ENCODE measurements at places on chromosomes 5 and 9.

GRCh38 chr5:64207978-64208377 lies 42.3 kb downstream of the RNF180 start:
- DNase-seq, result no peak

- DNase-seq, result no peak
Measured at GRCh38 chr5:126896170-126896702, 119.3 kb downstream of the LMNB1 start.

DNA sequence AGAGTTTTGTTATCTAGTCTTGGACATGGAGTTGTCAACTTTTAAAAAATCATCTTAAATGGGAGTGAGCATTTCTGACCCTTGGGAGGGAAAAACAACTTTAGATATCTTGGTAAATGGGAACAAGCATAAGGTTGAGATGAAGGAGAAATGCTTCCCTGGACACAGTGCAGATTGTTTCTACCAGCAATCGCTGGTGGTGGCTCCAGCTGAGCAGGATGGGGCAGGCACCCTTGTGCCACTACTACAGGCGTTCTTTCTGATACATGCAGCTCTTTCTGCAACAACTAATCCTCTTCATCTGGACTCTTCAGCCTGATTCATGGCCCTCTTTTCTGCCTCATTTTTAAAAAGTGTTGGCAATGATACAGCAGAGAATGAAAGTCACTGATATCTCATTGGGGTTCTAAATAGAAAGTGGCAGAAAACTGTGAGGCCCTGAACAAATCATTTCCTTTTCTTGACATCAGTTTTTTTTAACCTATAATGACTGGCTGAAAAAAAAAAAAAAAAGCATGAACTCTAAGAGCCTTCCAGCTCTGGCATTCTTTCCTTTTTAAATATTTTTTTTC lies 409.4 kb upstream of the PTGER4 start:
- no peak for DNase-seq

GRCh38 chr5:58932057-58932612 lies 349.3 kb downstream of the RAB3C start:
- no peak for DNase-seq

DNA sequence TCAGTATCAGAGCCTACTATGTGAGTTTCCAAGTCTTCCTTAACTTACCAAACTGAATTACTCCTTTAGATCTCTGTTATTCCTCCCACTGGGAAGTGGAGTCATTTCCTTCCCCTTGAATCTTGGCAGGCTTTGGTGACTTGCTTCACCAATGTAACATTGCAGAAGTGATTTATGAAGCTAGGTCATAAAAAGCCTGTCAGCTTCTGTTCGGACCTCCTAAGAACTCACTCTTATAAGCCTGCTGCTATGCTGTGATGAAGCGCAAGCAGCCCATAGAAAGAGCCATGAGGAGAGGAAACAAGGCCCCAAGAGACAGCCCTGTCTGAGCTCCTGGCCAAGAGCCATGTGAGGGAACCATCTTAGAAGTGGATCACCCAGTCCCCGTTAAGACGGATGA lies 14.2 kb upstream of the FOXB2 start:
- no peak for DNase-seq

DNA sequence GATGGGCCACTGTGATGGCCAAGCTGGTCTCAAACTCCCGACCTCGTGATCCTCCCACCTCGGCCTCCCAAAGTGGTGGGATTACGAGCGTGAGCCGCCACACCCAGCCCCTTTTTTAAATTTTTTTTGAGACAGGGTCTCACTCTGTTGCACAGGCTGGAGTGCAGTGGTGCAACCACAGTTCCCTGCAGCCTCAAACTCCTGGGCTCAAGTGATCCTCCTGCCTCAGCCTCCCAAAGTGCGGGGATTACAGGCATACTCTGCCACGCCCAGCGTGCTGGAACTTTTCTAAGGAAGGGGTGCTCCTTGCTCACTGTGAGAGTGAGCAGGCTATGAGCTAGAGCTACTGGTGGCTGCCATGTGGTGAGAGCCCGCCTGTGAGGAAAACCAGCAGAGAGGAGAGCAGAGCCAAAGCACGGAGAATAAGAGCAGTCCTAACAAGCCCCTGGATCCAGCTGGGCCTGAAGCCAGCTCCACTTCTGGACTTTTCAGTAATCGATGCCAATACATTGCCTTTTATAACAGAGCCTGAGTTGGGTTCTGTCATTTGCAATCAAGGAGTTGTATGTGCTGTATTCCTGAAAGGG lies 75.5 kb upstream of the UNC5A start:
- DNase-seq, result no peak

GRCh38 chr5:109394806-109395205 lies 15.0 kb downstream of the PJA2 start:
- DNase-seq, result no peak

DNA sequence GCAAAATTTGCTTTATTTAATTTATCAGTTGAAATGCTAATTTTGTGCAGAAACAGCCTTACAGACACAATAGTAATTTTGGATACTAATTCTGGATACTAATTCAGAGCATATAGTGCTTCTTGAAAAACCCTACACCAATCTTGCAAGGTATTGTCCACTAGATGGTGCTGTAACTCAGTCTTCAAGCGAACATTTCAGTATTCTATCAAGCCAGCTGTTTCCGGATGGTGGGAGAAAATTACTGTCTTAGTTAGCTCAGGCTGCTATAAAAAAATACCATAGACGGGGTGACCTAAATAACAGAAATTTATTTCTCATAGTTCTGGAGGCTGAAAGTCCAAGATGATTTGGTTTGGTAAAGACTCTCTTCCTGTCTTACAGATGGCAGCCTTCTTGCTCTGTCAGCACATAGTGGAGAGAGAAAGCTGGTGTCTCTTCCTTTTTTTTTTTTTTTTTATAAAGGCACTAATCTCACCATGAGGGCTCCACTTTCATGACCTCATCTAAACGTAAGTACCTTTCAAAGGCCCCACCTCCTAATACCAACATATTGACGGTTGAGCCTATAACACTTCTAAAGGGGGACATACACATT lies 1306.5 kb upstream of the CDH9 start:
- no peak for DNase-seq

DNA sequence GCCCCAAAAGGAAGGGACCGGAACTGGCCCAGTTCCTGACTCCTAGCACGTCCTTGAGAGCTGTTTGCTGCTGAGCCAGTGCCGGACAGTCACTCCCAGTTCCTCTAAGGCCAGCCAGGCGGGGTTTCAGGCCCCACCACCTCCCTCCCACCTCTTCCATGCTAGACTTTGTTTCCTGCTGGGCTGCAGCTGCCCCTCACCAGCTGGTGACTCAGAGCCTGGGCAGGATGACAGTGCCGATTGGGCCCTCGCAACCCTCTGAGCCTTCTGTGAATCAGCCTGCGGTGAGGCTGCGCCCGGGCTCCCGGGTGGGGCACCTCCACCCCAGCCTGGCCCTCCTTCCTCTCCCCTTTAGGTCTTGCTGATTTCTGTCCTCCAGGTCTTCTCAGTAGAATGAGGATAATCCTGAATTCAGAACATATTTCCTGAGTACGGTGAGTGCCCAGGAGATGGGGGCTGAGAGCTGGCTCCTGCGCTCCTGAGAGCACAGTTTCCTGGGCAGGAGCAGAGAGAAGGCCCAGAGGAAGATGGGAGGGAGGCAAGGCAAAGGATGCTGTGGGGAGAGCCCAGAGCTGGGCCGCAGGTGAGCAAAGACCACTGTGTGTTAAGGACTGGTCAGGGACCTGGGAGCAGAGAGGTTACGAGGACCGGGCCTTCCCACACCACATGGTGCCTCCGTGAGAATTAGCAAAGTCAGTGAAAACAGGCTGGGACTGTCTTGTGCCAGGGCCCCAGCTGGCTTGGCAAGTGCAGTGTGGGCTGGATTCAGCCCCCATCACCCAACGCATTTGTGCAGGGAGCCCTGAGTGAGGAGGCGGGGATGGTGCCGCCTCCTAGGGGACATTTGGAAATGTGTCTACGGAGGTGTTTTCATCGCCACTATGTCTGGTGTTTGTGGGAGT lies 32.9 kb upstream of the STXBP1 start:
- peak; percentile 79 for DNase-seq

DNA sequence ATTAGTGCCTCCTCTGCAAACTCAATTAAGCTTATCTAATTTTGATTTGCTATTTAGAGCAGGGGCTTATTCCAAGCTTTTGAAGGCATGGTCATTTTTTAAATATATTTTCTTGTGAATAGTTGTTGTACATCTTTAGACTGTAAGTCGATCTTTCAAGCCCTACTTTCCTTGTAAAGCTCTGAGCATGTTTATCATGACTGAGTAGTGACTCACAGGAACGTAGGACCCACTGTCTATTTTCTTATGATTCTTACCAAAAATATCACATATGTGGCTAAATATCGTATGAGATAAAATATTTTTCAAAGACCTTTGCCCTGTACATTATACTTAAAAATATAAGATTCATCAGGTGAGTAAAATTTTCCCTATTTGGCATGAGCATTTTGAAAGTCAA lies 440.4 kb upstream of the GRIN3A start:
- no peak for DNase-seq

- no peak for DNase-seq
Measured at GRCh38 chr5:115192098-115192497, 22.4 kb upstream of the TRIM36 start.

- DNase-seq, result no peak
Measured at GRCh38 chr5:151718153-151718552, 31.4 kb upstream of the SPARC start.

DNA sequence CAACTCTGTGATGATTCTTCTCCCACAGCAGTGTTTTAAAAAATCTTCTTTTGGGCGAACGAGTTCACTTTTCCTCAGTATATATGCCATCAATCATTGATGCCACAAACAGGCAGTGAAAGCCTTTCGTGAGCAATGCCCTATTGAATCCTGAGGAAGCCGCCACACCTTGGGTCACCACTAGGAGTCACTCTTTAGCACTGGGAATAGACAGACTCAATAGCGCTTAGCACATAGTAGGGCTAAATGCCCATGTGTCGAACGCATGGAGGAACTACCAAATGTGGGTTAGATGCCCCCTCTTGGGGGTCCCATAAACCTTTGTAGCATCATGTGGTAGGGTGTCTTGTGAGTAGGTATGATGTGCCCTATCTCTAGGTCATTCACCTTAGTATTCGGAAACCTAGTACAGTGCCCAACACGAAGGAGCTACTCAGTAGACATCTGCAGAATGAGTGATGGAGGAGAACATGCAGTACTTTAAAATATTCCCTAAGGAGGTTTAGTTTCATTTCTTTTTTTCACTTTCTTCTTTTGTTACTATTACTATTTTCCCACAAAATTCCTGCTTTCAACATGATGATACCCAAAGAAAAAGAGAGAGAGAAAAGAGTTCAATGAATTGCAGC lies 603.7 kb downstream of the BNC2 start:
- no peak for DNase-seq
